ENCODE measurements at places on chromosomes 7 and 10.

GRCh38 chr7:113608782-113609181 lies 310.0 kb downstream of the PPP1R3A start:
- DNase-seq: no peak

GRCh38 chr7:27030393-27031050 lies 65.3 kb downstream of the HOXA1 start:
- DNase-seq: no peak

GRCh38 chr7:138023618-138024342 lies 21.9 kb upstream of the CREB3L2 start:
- DNase-seq: no peak

DNA sequence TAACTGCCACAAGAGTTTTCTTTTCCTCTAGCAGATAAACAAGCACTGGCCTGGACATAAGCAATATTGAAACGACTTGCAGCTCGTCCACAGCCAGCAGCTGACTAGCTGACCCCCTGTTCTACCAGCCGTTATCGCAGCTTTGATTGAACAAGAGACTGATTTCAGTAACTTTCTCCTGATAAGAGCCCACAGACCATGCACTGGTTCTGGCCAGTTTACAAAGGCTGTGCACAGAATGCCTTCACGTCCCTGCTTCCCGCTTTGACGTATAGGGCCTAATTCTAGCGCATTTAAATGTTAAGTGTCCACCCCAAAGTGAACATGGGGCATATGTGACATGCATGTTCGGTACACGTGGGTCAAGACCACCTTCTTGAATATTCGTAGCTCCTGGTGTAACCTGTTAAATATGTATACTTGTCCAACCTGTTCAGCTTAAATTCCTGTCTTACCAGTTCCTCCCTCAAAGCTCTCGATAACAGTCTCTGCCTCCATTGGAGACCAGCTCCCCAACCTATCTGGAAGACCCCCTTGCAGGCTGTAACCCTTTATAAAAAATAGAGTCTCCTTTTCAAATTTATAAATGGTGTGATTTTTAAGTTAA lies 69.2 kb downstream of the LYZL1 start:
- DNase-seq: no peak

DNA sequence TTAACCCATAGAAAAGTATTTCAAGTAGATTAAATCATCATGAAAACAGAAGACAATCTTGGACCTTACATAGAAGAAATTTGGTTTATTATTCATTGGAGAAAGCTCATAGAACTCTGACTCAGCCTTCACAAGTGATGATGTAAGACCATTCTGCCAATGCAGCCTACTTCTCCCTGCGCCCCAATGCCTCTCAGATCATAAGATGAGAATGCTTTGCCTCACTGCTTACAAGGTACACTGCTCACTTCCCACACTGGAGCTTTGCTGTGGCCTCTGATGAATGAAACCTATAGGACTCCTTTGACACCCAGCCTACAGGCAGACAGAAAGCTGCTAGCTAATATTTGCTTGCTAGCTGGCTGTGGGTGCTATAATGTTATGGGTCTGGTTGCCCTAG lies 569.4 kb upstream of the STEAP1 start:
- DNase-seq: peak; percentile 5

All from fibroblast of skin of scalp (primary cell).